ENCODE measurements at places on chromosomes 7 and 10.

- no peak for DNase-seq
Observed at GRCh38 chr7:144470078-144470477, 66.6 kb upstream of the NOBOX start.

DNA sequence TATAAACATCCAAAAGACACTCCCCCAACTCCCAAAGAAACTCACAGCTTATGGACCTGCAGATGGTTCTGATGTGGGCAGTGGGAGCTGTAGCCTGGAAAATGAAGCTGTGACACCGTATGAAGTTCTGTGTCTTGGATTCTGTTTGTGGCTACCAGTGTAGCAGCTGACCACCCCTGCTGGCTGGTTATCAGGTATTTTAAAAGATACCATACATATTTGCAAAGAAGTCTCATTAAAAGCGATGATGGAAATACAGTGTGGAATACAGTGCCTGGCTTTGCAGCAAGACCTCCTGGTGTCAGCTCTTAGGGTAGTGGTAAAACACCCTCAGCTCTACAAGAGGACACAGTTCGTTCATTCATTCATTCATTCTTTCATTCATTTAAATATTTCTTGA, 194.3 kb upstream of the PRKCQ start:
- DNase-seq = no peak

DNA sequence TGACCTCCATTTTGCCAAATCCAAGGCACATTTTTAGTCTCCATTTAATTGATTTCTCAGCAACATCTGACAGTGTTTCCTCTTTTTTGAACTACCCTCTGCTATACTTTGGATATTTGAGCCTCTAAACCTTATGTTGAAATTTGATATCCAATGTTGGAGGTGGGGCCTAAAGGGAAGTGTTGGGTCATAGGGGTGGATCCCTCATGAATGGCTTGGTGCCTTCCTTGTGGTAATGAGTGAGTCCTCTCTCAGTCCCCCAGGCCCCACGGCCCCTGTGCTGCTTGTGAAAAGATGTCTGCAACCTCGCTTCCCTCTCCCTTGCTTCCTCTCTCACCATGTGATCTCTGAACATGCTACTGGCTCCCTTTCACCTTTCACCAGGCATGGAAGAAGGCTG, 96.8 kb upstream of the DGKB start:
- DNase-seq = no peak

DNA sequence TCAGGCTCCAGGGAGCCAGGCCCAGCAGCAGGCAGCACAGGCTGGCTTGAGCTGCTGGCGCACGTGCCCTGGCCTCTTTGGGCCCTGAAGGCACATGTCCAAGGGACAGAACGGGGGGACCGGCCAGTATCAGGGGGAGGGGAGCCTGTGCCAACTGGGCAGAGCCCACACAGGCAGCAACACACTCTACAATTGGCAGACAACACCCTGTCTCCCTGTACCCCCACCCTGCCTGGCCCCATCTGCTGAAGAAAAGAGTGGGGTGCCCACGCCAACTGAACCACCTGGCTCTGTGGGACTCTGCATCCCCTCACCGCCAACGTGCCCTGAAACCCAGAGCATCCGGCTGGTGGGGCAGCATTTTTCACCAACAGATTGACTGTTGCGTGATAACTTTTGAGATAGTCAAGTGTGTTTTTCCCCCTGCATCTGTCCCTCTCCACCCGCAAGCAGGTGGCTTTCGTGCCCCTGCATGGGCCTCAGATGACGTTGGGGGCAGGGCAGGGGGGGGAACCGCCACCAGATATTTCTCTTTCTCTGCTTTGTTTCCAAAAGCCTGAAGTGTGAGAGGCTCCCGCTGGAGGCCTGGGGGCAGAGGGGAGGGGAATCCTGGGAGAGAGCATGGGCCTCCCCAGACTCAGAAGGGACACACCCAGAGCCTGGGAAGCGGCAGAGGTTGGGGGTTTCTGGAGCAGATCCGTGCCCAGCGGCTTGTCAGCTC, 21.8 kb downstream of the SLIT1 start:
- no peak for DNase-seq

- no peak for DNase-seq
Observed at GRCh38 chr7:39321909-39322498, 244.2 kb upstream of the YAE1 start.

- no peak for DNase-seq
Observed at GRCh38 chr10:67665491-67665890, 30.5 kb downstream of the CTNNA3 start.

DNA sequence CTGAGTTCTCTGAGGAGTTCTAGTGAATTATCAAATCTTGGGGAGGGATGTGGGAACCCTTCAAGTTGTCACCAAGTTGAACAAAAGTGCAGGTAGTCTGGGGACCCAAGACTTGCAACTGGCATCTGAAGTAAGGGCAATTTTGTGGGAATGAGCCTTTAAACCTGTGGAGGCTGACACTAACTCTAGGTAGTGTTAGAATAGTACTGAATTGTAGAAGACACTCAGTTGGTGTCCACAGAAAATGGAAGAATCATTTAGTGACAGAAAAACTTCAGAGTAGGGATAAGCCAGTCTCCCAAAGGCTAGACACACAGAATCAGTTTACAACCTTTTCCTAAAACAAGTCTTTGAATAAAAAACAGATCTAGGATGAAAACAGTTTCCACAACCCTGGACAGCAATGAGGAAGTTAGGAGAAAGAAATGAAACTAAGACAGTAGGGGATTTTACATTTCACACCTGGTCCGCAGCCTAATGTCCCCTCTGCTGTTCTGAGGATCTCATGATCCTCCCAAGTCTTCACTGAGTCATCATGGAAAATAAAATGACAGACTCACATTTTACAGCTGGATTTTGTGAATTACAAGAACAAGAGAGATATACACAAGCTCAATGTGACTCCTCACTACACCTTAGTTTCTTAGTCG, 23.0 kb upstream of the ING3 start:
- no peak for DNase-seq

GRCh38 chr10:119207713-119208552, 562 bp downstream of the GRK5 start:
- peak; percentile 57 for DNase-seq

DNA sequence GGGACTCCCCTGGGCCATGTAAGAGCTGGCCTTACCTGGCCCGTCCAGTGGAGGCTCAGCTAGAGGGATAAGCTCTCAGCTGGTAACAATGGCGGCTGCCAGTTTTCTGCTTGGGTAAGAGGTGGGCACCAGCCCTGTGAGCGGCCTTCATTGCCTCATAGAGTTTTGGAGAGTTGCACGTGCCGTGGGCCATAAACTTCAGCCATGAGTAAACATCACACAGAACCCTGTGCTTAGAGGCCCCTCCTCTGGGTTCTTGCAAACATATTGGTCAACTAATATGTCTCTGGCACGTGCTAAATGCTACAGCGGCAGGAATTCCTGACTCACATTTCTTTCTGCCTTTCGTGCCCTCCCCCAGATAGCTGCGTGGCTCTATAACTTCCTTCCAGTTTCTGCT, 103.9 kb upstream of the LEP start:
- DNase-seq = no peak

DNA sequence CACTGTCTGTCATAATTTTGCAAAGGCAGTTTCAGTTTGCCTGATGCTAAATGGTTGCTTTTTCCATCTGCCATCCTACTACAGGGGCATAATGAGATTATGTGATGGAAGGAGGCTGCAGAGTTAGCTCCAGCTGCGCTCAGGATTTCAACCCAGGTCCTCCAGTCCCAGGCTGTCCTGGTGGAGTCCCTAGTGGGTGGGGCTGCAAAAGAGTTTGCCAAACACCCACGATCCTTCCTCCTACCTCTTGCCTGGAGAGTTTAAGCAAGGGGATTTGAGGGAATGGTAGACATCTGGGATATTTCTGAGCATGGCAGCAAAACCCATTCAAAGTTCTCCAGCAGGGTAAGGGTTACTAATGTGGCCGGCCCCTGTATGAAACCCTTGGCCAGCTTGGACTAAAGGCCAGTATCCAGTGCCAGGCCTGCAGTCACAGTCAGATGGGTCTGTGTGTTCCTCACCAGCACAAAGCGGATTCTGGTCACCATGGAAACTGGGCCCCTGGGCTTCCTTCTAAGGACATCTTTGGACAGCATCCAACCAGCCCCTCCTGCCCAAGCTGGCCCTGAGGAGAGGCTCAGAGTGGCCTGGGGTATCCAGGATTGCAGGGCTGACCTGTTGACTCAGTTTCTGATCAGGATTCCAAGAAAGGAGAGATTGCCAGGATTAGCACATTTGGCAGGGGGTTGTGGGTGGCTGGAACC, 42.7 kb upstream of the CHST3 start:
- no peak for DNase-seq

DNA sequence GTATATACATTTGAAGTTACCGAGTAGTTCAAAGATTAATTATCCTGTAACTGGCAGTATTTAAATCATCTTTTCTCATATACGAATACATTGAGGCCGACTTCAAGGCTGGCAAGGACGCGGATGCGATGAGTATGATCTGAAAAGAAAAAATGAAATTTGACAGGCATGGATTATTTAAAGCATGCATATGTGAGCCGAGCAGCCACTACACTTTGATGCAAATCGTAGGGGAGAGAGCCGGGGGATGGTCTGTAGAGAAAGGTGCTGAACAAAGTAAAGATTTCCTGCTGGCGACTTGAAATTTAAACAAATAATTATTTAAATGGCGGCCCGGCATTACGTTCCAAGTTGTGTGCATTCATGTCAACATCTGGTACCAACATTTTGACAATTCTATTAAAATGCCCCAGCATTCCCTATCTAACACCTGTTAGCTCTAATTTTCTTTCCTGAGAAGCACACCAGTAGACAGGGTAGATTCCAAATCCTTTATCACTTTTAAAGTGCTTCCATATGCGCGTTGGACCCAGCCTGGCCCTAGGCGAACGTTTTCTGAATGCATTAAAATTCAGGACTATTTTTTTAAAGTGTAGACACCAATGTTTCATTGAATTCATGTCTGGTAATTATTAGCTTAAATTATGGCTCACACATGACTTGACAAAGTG, 188.7 kb downstream of the EMX2 start:
- DNase-seq = no peak

- DNase-seq = no peak
Observed at GRCh38 chr7:1895664-1896515, 225.8 kb downstream of the ELFN1 start.

DNA sequence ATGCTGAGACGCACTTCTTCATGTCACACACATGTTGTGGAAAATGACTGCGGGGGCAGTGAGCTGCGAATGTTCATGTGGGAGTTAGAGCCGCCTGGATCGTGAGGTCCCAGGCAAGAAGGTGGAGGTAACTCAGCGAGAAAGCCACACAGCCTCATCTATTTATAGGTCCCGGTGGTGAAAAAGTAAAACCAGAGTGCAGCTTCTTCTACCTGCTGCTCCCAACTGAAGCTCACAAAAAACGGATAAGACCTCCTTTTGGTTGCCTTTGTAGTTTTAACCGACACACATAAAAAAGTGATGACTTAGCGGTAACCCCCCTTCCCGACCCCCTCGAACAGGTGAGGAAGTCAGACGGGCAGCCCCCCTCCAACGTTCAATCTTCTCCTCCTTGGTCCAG, 276.9 kb downstream of the GATA3 start:
- peak; percentile 60 for DNase-seq

GRCh38 chr10:110802090-110802489, 69.6 kb upstream of the PDCD4 start:
- no peak for DNase-seq
